ENCODE measurements at places on chromosomes 7 and 10. TPM values are rescaled to one million over a fixed set of nuclear protein-coding genes. Genes with fewer than 3 reads are reported as not detected.

The ELOVL3 gene
- 0.38 TPM for total RNA-seq

The ZNF248 gene
- total RNA-seq, result 3.8 TPM

The DDIT4 gene
- 193 TPM for total RNA-seq

The CYP2C18 gene
- total RNA-seq, result 0.11 TPM

The TMEM178B gene
- total RNA-seq, result 1.5 TPM

The CFAP43 gene
- total RNA-seq, result 0.19 TPM

The HNRNPF gene
- total RNA-seq, result 261 TPM

The RHOBTB1 gene
- 9.6 TPM for total RNA-seq

The NUTM2E gene
- total RNA-seq, result 0.40 TPM

The FAM25C gene
- 2.4 TPM for total RNA-seq

The SPDYE9 gene
- total RNA-seq, result not detected

The THSD7A gene
- total RNA-seq, result 3.3 TPM

The PALD1 gene
- 8.5 TPM for total RNA-seq

The SHH gene
- total RNA-seq, result 2.2 TPM

The FAM25G gene
- total RNA-seq, result not detected

The RUFY2 gene
- 9.4 TPM for total RNA-seq

The SLC26A4 gene
- not detected for total RNA-seq

The OR2A5 gene
- total RNA-seq, result not detected

The RAMP3 gene
- total RNA-seq, result not detected

The PPP1R17 gene
- total RNA-seq, result not detected

The ADCY1 gene
- 2.4 TPM for total RNA-seq

The CCL24 gene
- not detected for total RNA-seq

The SOSTDC1 gene
- total RNA-seq, result not detected

The ASZ1 gene
- total RNA-seq, result not detected

The TMEM236 gene
- total RNA-seq, result 0.09 TPM

The NPY gene
- total RNA-seq, result not detected

The GOLGA7B gene
- 4.0 TPM for total RNA-seq

The LBX1 gene
- total RNA-seq, result not detected

The SNX10 gene
- total RNA-seq, result 2.2 TPM

The EPO gene
- not detected for total RNA-seq

The PRKCQ gene
- total RNA-seq, result 3.9 TPM

The NRCAM gene
- 98.8 TPM for total RNA-seq

The PNLIPRP3 gene
- total RNA-seq, result not detected

The COL1A2 gene
- total RNA-seq, result not detected

The INA gene
- total RNA-seq, result 29.7 TPM

The FGFBP3 gene
- total RNA-seq, result 2.4 TPM

The AGAP5 gene
- total RNA-seq, result 3.5 TPM

The CACNA2D1 gene
- total RNA-seq, result 10.9 TPM

The BEND7 gene
- total RNA-seq, result 9.5 TPM

The CALY gene
- total RNA-seq, result 0.70 TPM

The PLPP4 gene
- total RNA-seq, result not detected

The GNG11 gene
- total RNA-seq, result 39.8 TPM

The DDC gene
- 1.2 TPM for total RNA-seq

The HOXA11 gene
- total RNA-seq, result 0.74 TPM

The IFIT1B gene
- total RNA-seq, result not detected

The VPS37D gene
- 2.6 TPM for total RNA-seq

The HMX3 gene
- total RNA-seq, result not detected

The LDB3 gene
- total RNA-seq, result 0.06 TPM
